ENCODE measurements at places on chromosomes 6 and 20.

GRCh38 chr6:165658395-165659058 lies 4.5 kb downstream of the PDE10A start:
- DNase-seq = no peak

DNA sequence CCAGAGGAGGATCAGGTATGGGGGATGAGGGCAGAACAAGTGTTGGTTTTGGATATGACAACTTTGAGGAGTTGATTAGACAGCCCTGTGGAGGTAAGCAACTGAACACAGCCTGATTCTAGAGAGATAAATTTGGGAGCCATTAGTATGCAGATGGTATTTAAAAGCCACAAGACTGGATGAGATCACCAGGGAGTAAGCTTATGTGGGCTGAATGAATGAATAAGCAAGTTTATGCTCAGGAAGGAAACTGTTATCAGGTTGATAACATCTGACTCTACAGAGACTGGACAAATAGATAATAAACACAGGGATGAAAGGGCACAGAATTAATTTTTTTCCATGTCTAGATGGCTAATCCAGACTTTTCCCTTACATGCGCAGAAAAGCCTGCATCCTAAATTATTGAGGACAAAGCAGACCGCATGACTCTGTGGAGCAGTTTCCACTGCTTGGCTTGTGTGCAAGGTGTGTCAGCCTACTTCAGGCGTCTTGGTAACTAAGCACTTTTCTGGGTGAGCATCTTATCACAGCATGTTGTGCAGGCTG lies 150.6 kb downstream of the GJA10 start:
- no peak for DNase-seq

DNA sequence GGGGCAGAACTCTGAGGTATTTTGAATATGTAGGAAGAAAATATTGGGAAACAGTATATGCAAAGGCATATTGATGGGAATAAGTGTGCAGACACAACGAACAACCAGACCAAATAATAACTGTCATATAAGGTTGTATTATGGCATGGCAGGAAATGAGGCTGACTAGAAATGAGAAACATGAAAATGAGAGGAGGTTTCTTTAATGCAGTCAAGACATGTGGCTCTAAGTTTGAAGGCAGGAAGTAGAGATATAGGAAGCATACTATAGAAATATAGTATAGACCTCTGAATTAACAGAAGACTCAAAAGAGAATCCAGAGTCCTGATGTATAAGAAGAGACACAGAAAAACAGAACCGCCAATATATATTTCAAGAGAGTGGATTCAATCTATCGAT lies 459.7 kb upstream of the PTCHD4 start:
- DNase-seq = no peak

DNA sequence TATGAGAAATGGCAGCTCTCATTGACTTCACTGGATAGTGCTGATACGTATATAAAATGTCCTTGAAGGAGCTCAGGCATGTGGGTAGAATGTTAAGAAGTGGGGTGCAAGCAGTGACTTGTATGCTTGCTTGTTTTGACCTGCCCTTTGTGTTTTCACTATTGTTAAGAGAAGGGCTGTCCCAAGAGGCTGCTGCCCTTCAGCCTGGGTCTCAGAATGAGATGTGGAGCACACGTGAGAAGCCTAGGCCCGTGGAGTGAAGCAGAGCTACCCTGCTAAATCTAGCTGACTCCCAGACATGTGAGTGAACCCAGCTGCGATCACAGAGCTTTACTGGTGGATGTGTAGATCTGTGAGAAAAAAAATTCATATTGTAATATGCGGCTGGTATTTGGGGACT lies 305.3 kb upstream of the RGS17 start:
- no peak for DNase-seq

DNA sequence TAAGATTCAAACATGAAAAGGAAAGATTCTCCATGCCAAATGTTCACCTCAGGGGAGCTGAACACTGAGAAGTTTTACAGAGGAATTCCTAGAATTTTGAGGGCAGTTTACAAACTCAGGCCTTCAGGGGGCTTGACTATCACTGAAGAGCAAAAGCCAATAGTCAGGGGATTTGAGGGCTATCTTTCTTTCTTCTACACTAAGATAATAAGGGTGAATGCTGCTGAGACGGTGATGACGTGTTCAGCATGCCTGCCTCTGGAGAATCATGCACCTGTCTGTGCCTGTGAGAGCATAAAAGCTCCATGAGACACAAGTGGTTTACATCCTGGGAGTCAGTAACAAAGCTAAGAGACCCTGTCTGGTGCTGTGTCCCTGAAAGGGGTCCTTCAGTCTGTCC lies 1085.6 kb downstream of the KIF16B start:
- no peak for DNase-seq

- no peak for DNase-seq
Observed at GRCh38 chr6:122622479-122622878, 12.3 kb downstream of the PKIB start.

Data from CD4-positive, alpha-beta T cell treated with Interleukin-21 for 1 hour (primary cell).